ENCODE measurements at places on chromosomes 5 and 9.

- DNase-seq = no peak
These were observed 3.0 kb downstream of the SPATA31E1 start for GRCh38 chr9:87885484-87886189.

DNA sequence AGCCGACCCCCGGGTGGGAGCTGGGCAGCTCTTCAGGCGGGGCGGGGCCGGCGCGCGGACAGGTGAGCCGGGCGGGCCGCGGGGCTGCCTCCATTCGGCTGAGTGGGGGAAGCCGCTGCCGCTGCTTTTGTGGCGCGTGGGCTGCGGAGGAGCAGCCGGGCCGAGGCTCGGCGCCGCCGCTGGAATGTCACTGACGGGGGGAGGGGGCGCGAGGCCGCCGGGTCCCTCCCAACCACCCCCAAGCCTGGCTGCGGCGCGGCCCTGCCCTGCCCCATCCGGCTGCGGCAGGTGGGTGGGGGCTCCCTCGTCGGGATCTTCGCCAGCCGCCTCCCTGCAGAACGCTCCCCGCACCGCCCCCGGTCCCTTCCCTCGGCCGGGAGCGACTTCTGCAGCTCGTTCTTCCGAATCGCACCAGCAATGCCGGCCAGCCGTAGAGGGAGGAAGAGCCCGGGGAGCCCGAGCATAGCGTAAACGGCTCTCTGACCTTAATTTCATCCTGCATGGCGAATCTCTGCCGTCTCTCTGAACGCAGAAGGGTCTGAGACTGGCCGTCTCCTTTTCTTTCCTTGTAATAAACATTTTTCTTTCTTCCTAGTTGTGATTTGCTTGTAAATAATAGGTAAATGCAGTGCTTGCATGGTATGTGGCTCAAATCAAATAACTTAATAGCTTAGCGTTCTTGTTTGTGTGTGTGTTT, 505 bp downstream of the SPTAN1 start:
- peak; percentile 27 for DNase-seq

GRCh38 chr5:171310819-171311321, 1.8 kb downstream of the TLX3 start:
- no peak for DNase-seq

DNA sequence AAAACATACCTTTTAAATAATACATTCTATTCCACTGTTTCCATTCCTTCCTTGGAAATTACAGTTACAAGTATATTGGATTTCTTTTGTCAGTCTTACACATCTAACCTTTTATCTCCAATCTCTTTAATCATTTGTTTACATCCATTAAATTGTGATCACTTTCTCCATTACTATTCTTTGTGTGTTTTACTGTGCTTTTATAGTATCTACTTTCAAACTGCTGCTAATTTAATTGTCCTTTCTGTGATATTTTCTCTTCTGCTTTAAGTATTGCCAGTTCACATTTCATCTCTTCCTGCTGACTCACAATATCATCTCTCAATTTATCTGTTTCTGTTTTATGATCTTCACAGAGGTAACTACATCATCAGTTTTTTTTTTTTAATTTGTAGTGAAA, 39.6 kb downstream of the AGTPBP1 start:
- DNase-seq = no peak

DNA sequence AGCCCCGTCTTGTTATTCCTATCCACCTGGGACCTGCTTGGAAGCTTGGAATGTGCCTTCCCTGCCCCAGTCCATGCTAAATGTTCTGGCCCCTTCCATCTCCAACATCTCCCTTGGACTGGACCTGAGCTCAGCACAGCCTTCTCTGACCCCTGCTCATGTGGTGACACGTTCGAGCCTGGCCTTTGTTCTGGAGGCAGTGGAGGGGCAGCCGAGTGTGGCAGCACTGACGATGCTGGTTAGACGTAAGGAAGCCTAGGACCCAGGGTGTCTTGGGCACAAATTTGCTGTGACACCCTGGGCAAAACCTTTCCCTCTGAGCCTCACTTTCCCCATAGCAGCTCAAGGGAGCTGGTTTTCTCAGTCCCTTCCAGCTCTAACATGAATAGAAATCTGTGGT, 3.9 kb downstream of the SPACA9 start:
- no peak for DNase-seq

DNA sequence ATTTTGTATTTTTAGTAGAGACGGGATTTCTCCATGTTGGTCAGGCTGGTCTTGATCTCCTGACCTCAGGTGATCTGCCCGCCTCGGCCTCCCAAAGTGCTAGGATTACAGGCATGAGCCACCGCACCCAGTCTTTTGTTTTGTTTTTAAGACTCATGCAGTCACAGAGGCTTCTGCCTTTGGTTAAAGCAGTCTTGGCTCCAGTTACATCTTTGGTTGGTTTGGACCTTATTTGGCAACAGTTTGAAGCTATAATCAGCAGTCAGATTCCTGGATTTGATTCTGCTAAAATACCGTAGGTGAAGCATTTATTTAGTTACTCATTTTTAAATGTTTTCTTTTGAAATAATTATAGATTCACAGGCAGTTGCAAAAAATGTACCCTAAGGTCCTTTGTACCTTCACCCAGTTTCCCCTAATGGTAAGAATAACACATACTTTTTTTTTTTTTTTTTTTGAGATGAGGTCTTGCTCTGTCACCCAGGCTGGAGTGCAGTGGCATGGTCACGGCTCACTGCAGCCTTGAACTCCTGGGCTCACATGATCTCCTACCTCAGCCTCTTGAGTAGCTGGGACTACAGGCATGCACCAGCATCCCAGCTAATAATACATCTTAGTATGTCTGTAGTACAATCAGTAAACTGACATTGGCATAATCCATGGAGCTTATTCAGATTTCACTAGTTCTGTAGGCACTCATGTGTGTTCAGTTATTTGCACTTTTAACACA, 15.7 kb downstream of the USP20 start:
- no peak for DNase-seq

- peak; percentile 64 for DNase-seq
These were observed 140.4 kb downstream of the ESM1 start for GRCh38 chr5:54844905-54845566.

DNA sequence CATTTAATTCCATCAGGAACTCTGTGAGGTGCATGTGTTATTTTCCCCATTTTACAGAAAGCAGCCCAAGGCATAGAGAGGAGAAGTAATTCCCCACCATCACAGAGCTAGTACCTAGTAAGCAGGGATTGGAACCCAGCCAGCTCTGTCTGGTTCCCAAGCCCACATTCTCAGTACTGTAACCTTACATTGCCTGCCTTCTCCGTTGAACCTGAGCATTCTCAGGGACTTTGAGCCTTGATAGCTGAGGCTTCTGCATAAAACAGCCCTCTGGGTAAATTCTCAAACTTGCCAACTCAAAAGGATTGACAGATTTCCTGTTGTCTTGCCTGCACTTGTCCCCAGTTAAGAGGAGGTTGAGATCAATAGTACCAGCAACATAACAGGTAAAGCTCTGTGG, 9.2 kb upstream of the GLE1 start:
- no peak for DNase-seq

DNA sequence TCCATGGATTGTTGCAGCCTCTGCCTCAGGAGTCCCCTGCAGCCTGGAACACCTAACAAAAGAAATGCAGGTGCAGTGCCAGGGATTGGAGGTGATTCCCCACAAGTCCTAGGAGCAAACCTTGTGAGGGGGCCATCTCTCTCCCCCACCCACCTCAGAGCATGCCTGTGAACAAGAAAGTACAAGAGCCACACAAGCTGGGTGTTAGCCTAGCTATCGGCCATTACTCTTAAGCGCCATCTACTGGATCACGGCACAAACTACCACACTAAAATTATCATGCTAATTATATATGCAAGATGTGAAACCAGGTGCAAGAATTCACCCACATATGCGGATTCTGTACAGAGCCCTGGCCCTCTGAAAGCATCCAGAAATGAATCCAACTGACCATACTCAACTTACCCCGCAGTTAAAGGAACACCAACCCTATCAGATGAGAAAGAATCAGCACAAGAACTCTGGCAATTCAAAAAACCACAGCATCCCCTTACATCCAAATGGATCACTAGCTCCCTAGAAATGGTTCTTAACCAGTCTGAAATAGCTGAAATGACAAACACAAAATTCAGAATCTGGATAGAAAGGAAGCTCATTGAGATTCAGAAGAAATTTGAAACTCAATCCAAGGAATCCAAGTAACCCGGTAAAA, 16.5 kb upstream of the PRSS3 start:
- peak; percentile 48 for DNase-seq

DNA sequence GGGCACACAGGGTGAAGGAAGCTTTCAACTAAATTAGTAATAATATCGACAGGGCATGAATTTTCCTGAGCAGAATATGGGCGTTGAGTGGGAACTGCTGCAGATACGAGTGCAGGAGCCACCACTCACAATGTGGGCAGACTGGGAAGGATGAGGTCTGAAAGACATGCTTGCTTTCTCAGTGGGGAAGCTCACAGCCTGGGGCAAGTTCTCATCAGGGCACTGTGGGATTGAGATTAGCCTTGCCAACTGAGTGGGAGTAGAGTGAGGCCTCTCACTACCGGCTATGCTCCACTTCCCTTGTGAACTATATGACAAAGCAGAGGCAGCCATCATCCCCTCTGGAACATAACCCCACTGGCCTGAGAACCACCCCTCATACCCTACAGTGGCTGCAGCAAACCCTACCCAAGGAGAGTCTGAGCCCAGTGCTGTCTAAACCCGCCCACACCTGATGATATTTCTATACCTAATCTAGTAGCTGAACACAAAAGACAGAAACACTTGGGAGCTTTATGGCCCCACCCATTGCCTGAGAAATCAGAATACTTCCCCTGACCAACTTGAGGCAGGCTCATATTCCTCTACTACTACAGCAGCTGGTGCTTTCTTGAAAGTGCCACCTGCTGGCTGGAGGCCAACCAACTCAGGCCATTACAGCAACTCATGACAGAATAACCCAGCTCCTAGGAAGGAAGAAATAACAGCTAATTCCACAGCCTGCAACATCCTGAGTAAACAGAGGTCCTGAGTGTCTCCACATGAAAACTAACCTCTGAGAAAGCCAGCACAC, 173.7 kb upstream of the SPEF2 start:
- no peak for DNase-seq

DNA sequence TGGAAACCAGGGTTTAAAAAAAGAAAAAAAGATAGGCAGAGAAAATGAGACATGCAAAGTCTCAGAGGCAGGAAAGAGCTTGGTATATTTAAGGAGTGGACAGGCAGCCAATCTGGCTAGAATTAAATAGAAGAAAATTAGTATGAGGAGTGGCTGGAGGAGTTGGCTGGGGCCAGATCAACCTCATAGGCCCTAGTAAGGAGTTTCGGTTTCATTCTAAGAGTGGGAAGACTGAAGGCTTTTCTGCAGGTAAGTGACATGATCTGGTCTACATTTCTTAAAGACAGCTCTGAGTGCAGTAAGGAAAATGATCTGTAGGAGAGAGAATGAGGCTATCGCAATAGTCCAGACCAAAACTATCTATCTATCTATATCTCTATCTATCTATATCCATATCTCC, 27.5 kb downstream of the ADRB2 start:
- no peak for DNase-seq

GRCh38 chr9:96156171-96156974, 145.6 kb downstream of the HSD17B3 start:
- DNase-seq = no peak

- DNase-seq = peak; percentile 71
These were observed 15.0 kb downstream of the GLIPR2 start for GRCh38 chr9:36151316-36152210.

DNA sequence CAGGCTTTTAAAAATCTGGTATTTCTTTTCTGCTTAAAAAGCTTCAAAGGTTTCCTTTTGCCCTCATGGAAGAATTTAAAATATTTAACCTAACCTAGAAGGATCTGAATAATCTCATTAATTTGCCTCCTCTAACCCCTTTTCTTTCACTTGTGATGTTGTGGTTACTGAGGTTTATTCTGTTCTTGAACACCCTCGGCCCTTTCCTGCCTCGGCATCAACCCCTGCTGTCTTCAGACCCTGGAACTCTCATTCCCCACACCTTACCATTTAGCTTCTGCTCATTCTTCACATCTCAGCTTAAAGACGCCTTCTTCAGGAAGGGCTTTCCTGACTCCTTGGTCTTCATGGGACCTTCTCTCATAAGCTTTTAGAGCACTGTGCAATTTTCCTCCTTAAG, 131.4 kb upstream of the MAN2A1 start:
- DNase-seq = no peak

- DNase-seq = no peak
These were observed 37.5 kb upstream of the CPEB4 start for GRCh38 chr5:173850659-173851058.

DNA sequence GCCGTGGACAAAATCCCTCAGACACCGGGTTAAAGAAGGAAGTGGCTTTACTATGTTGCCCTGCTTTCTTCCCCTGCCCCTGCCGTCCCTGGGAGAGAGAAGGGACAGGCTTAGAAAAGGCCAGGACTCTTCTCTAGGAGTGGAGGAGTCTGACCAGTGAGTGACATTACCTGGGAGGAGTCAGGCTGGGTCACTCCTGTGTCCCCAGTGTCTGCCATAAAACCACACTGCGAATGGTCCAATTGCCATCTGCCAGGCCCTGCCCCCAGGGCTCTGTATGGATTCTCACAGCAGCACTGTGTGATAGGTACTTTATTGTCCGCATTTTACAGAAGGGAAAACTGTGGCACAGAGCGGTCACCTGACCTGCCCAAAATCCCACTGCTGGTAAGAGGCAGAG, 31.3 kb upstream of the FUBP3 start:
- DNase-seq = no peak

DNA sequence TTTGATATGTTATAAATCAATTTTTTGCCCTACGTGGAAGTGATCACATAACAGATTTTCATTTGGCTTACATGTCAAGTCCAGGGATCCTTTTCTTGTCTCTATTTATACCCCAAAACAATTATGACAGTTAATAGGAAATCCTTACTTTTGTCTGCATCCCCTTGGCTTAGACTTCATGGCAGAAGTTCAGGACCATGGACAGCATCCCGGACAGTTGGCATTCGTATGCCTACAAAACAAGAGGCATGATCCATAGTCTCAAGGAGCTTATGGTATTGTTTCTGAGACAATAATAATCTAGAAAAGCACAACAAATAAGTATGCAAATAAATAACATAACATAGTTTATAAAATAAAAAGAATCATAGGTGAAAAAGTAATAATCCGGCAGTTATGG, 214.3 kb upstream of the GRIA1 start:
- DNase-seq = peak; percentile 49

- DNase-seq = no peak
These were observed 33.9 kb downstream of the PNPLA7 start for GRCh38 chr9:137516144-137516917.

DNA sequence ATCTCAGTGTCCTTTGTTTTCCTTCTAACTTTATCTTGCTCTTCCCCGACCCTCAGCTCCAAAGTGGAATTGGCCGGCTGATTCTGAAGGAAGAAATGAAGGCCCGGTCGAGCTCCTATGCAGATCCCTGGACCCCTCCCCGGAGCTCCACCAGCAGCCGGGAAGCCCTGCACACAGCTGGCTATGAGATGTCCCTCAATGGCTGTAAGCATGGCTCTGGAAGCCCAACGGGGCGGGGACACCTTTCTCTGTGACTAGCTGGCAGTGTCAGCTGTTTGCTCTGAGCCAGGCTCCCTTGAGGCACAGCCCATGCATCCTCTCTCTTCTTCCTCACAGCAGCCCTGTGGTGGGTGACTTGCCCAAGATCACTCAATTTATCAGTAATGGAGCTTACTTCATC, 23.9 kb upstream of the AFAP1L1 start:
- DNase-seq = no peak
